Aorta (tissue), 5 donors: ENCODE measurements at places on chromosomes 5 and 9.

DNA sequence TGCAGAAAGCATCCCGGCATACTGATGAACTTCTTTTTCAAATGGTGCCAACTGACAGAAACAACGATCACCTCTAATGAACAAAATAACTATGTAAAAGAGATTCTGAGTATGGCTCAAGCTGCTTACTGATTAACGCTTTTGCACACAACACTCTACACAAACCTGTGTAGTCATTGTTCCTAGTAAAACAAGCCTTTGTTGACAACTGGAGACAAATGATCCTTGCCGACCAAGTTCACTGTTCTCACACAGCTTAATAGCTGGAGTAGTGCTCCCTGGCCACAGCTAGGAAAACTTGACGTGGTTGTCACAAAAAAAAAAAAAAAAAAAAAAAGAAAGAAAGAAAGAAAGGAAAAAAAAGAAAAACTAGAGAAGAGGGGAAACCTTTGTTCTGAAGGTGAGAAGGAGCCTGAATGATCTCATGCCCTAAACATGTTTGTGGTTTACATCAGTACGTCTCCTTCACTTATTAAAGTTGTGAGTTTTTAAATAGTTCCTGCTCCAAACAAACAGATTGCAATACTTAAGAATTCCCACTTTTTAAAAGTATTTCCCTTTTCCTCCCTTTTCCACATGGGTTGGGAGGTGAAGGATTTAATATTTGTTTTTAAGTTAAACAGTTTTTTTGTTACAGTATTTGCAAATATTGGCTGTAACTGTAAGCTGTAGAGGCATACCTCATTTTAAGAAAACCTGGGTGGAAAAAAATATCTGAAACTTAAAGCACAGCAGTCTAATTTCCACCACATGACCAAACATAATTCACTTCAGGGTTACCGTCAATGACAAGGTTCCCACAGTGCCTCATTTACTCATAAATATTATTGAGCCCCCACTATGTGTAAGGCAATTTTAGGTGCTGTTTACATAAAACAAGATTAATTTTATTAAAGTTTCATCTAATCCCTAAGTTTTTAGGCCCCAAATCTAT lies 63.7 kb downstream of the GLIS3 start:
- DNase-seq = no peak

DNA sequence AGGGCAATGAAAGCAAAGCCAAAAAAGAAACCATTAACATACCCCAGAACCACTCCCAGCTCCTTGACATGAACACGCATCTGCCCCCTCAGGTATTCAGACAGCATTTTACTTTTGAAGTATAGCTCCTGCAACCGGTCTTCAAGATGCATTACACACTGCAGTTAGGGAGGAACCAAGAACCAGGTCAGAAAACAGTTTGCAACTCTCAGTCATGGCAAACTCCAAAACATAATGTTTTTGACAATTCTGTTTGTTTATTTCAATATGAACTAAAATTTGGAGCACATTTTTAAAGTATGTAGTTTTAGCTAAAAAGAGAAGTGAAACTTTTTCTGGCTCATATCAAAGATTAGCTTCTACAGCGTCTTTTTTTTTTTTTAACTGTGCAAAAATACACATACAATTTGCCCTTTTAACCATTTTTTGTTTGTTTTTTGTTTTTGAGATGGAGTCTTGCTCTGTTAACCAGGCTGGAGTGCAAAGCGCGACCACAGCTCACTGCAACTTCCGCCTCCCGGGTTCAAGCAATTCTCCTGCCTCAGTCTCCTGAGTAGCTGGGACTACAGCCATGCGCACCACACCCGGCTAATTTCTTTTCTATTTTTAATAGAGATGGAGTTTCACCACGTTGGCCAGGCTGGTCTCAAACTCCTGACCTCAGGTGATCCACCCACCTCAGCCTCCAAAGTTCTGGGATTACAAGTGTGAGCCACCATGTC lies 12.2 kb upstream of the RAPGEF6 start:
- no peak for DNase-seq

DNA sequence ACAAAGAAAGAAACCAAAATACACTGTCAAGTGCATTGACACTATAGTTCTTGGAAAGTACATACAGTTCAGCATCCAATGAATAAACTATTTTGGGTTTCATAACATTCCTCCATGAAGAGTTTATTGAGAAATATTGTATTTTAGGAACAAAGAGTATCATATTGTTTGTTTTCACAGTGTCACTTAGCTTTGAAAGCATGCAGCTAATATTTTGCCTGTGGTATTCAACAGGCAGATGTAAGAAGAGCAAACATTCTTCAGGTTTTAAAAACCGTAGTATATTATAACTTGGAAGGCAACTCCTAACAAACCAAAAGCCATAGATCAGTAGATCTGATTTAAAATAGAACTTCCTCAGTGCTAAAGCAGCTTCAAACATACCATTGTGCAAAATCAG lies 4.5 kb downstream of the PRELID2 start:
- no peak for DNase-seq

DNA sequence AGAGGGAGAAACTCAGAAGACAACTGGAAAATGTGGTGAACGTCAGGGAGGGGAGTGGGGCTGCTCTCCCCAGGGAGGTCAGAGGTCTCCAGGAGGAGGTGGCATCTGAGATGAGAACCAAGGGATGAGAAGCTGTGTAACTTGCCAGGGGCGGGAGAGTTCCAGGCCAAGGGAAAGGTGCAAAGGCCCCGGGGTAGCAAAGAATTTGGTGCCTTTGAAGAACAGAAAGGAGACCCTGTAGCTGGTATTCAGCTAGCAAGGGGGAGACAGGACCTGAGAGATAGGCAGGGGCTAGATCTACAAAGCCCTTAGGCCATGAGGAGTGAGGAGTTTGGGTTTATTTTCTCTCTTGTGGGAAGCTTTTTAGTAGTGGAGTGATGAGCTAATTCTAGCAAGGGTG lies 3.3 kb downstream of the DNM1 start:
- DNase-seq = no peak

DNA sequence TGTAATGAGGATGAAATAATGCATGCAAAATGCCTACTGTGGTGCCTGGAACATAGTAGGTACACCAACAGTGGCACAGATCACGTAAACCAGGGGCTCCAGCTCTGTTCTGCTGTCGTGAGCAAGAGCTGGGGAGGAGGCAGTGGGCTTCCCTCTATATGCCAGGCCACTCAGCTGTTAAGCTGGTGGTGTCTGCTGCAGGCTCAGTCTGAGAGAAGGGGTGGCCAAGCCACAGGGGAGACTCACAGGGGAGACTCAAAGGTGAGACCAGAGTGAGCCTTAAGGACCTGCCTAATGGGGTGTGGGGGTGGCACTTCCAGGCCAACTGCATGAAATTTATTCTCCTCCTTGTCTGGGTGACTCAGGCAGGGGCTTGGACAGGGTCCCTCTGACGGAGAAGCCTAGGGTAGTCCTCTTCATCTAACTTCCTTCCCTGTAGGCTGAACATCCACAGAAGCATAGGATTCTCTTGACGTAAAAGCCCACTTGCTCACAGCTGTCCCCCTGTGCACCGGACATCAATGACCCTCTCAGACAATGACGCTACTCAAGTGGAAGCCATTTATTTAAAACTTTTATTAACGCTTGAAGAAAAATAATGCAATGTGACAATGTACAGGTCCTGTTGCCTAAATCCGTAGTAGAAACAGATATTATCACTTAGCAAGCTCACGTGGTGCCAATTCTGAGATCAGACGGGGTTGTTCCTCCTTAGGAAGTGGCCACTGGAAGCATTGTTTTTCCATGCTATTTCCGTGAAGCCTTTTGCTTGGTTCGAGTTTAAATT lies 13.9 kb downstream of the STC2 start:
- DNase-seq = no peak

- no peak for DNase-seq
Observed at GRCh38 chr5:68478301-68479095, 262.9 kb downstream of the PIK3R1 start.

DNA sequence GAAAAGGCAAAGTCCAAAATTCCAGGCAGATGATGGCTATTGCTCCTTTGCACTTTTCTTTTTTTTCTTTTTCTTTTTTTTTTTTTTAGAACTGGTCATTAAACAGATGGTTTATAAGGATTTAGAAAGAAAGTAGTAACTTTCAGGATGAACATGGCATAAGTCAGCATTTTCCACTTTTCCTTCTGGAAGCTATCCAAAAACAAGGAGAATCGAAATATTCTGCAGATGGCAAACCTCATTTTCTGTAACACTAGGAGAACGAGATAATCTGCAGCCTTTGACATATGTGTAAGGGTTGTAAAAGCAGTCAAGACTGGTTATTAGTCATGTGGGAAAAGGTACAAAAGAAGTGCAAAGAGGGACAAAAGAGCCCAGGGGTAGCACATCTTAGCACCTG lies 69.1 kb upstream of the PUM3 start:
- no peak for DNase-seq

- no peak for DNase-seq
Observed at GRCh38 chr5:28961816-28962215, 1923.4 kb upstream of the CDH9 start.

DNA sequence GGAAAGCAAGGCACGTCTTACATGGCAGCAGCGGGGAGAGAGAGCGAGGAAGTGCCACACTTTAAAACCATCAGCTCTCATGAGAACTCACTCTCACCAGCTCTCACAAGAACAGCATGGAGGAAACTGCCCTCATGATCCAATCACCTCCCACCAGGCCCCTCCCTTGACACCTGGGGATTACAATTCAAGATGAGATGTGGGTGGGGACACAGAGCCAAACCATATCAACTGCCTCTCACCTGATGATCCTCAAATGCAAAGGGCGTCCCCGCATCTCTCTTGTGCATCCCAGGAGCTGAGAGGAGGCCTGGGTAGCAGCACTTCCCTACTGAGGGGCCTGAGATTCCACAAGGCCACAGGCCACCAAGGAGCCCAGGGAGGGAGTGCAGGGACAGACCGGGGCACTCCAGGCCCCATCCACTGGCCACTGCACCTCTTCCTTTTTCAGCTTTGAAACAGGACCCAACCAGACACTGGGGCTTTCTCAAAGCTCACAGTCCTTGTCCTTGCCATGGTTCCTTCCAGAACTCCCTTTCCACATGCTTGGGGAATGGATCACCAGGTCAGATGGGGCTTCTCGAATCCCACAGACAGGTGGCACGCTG lies 54.5 kb upstream of the IL17B start:
- DNase-seq = no peak

GRCh38 chr9:77954013-77954665 lies 77.5 kb downstream of the GNAQ start:
- DNase-seq = no peak

- DNase-seq = no peak
Observed at GRCh38 chr9:4927701-4928100, 57.4 kb upstream of the JAK2 start.

DNA sequence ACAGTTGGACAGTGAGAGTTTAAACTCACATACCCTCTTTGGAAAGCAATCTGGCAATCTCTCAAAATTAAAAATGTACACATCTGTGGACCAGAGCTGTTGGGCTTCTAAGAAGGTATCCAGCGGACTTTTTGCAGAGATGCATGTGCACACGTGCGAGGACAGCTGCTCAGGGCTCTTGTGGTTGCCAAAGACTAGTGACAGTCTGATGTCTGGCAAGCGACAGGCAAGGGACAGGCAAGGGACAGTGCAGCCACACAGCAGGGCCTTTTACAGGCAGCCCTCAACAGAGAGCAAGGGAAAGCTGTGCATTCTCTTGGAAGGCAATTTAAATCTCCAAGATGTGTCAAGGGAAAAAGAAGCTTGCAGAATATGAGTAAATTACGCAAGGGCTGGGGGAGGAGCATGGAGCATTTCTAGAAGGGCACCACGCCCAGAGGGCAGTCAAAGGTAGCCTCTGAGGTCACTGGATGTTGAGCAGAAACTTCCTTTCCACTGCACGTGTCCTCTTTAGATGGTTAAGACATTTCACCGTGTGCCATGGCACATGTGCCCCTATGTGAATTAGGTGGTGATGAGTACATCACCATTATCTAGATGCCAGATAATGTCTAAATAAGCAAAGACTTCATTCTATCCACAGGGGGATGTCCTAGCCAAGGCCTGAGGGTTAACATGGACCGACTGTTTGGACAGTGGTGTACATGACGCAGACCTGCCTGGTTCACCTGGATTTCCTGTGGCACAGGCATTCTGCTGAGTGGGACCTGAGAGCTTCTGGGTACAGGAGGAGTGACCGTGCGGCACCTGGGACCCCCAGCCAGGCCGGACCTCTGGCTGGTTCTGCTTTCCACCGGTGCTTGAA lies 9.1 kb downstream of the GFPT2 start:
- peak; percentile 69 for DNase-seq

DNA sequence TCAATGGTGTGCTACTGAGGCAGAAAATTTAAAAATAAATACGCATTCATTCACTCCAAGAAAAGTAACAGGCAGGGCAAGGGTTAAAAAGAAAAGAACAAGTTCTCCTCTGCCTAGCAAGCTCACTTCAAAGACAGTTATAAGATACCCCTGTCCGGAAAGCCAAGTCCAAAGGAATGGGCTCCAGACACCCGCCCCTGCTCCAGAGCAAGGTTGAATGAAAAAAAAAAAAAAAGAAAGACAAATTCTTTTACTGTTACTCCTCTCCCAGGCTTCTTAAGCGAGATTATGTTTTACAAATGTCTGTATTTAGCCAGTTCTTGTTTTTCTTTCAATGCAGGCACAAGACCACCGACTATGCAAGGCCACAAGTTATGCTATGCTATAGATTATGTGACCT lies 9.1 kb upstream of the ANXA2R start:
- no peak for DNase-seq

- peak; percentile 86 for DNase-seq
Observed at GRCh38 chr5:133818031-133818431, 150.4 kb downstream of the C5orf15 start.

- no peak for DNase-seq
Observed at GRCh38 chr5:127931396-127931795, 152.2 kb upstream of the SLC12A2 start.

DNA sequence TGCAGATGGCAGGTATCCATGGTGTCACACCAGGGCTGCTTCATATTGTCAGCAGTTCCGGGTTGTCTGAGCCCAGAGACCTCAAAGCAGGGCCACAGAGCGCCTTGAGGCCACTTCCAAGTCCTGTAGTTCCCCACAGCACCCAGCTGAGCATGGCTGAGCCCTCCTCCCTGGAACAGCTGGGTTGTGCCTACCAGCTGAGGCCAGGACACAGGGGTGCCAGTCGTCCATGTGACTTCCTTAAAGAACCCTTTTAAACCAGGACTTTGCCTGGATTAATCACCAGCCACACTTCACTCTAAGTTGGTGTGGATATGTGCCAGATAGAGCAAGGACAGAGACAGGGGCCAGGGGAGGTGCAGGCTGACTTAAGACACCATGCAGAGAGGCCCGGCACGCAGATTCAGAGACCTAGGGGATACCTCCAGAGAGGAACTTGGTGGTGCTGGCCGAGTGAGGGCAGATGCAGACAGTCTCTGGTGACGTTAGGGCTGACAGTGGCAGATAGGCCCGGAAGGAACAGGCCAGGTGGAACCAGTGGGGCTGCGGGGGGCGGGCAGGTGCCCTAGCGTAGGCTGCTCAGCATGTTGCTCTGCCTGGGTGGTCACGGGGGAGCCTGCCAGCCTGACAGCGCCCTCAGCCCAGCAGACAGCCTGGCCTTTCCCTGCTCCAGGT lies 142.7 kb downstream of the CACNA1B start:
- DNase-seq = no peak

DNA sequence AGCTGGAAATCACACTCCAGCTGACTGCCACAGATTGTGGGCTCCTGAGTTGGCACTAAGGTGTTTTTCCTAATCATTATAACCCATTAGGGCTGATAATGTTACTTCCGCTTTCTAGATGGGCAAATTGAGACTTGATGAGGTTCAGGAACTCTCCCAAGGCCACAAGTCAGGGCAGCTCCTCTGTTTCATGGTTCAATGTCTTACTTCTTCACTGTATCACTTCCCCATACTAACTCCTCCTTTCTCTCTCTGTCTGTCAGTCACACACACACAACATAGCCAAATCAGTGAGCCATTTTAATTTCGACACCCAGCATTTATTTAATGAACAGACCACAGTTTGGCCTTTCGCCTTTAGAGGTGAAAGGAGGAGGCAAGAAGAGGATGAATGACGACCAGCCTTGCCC lies 17.8 kb upstream of the TRAF1 start:
- DNase-seq = no peak
